Left cardiac atrium (tissue), 4 donors: ENCODE measurements at places on chromosomes 3 and 15. TPM values are rescaled to one million over a fixed set of nuclear protein-coding genes. Genes with fewer than 3 reads are reported as not detected.

PRSS50 gene
- not detected for total RNA-seq

C3orf22 gene
- not detected for total RNA-seq

- DNase-seq = peak; percentile 74
Observed at GRCh38 chr3:9352917-9353752, 9.7 kb upstream of the THUMPD3 start.

DNA sequence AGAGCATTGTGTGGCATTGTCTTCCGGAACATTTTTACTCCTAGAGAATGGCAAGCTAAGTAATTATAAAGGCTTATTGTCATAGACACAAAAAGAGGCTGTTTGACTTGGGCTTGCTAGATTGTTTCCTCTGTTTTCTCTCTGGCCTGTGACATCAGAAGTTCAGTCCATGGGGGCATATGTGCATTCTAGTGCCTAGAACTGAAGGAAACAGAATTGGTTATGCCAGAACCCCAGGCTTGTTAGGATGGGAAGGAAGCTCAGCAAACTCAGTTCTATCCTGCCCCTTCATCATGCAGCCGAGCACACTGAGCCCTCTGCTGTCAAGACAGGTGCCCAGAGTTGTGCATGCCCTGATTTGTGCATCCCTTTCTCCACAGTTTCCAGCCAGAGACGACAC is 131.3 kb downstream of the PDE8A start:
- DNase-seq = no peak

DNA sequence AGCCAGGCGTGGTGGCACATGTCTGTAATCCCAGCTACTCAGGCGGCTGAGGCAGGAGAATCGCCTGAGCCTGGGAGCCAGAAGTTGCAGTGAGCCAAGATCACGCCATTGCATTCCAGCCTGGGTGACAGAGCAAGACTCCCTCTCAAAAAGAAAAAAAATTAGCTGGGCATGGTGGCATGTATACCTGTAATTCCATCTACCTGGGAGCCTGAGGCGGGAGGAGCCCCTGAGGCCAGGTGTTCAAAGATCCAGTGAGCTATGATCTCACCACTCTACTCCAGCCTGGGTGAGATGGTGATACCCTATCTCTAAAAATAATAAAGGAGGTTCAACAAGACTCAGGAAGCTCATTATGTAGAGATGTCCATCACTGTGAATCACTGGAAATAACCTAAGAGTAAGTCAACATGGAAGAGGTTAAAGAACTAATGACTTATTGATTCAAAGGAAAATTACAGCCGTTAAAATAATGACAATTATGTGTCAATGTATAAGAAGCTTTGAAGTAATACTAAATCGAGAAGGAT is 19.8 kb upstream of the RAB7A start:
- DNase-seq = no peak
